Progenitor cell of endocrine pancreas (in vitro differentiated cells): ENCODE measurements at places on chromosomes 3 and 15.

DNA sequence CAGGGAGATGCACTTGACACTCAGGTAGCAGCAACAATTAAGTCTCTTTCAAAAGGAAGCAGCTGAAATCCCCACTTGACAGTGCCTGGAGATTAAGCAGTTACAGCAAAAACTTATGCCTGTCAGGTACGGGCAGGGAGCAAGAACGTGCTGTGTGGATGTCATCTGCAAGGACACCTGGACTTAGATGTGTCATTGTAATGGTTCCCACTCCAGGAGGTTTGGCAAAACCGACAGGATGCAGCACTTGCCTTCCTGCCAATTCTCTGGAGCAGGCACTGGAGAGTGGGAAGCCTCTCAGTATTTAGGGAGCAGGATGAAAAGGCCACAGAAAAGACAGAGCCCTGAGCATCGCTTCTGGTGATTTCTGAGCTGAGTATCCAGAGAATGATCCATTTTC lies 292.4 kb downstream of the PDCD6IP start:
- no peak for DNase-seq

DNA sequence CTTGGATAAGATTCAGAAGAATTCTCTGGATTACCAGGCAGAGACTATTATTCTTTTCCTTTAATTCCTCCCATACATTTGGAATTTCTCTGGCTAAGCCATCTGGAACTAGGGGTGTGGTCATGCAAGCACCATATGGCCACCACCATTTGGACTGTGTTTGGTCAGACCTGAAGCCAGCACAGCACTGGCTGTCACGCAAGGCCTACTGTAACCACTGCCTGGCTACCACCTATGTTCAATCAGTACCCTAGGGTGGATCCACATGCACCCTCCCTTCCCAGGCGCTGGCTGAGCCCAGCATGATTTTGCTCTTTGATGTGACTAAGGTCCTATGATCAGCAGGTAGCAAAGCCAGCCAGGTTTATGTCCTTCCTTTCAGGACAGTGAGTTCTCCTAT lies 287.8 kb upstream of the GOLIM4 start:
- no peak for DNase-seq

- no peak for DNase-seq
Observed at GRCh38 chr3:65484964-65485363, 553.8 kb downstream of the MAGI1 start.

GRCh38 chr3:182693723-182694122 lies 99.6 kb upstream of the ATP11B start:
- no peak for DNase-seq

GRCh38 chr3:9067352-9067975 lies 104.2 kb upstream of the RAD18 start:
- no peak for DNase-seq

DNA sequence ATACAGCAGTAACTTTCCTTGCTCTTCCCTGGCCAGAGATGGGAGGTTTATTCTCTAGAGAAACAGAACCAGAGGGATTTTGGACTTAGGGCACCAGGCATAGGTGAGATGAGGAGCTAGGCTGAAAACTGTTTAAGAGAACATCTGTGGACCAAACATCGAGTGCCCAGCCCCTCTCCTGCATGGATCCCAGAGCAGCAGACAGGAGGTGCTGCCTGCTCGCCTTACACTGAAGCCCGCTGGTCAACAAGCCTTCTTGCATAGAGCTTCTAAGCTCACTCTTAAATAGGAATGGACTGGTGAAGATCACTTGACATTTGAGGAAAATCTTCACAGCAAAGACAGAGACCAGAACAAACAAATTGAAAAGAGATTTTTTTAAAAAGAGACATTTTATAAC lies 41.2 kb downstream of the PARP15 start:
- no peak for DNase-seq

DNA sequence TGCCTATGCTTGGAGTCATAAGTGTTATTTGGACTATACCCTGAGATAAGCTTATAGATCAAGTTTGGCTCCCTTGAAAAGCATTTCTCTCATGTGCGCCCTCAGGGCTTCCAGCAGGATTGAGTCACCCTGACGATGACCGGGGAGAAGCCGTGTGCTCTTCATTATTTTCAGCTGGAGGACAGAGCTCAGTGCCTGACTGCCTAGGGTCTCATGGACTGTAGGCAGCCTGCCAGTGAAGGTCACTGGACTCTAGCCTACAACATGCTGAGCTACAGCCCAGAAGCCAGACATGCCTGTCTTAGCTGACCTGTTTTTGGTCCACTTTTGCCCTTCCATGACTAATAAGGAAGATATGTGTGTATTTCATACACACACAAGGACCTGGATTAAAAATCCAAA lies 31.6 kb upstream of the NUDT16 start:
- DNase-seq: no peak

DNA sequence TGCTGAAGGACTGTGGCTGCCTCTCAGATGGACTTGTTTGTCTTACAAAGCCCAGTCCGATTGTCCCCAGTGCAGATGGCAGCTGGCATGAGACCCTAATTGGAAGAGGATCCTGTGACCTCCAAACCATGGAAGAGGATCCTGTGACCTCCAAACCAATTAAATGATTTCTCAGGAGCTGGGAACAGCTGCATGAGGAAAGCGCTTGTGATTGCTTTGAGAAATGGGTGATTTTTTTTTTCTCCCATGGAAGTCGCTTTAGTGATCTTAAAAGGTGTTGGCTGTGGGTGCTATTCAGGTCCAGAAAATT lies 68.4 kb upstream of the LARS2 start:
- no peak for DNase-seq

GRCh38 chr3:85604641-85605040 lies 645.9 kb downstream of the CADM2 start:
- DNase-seq: no peak

- DNase-seq: no peak
Observed at GRCh38 chr3:60829058-60829457, 422.2 kb downstream of the FHIT start.

GRCh38 chr15:50944672-50945071 lies 36.2 kb downstream of the AP4E1 start:
- no peak for DNase-seq

GRCh38 chr3:72407766-72408165 lies 440.5 kb downstream of the SHQ1 start:
- no peak for DNase-seq

DNA sequence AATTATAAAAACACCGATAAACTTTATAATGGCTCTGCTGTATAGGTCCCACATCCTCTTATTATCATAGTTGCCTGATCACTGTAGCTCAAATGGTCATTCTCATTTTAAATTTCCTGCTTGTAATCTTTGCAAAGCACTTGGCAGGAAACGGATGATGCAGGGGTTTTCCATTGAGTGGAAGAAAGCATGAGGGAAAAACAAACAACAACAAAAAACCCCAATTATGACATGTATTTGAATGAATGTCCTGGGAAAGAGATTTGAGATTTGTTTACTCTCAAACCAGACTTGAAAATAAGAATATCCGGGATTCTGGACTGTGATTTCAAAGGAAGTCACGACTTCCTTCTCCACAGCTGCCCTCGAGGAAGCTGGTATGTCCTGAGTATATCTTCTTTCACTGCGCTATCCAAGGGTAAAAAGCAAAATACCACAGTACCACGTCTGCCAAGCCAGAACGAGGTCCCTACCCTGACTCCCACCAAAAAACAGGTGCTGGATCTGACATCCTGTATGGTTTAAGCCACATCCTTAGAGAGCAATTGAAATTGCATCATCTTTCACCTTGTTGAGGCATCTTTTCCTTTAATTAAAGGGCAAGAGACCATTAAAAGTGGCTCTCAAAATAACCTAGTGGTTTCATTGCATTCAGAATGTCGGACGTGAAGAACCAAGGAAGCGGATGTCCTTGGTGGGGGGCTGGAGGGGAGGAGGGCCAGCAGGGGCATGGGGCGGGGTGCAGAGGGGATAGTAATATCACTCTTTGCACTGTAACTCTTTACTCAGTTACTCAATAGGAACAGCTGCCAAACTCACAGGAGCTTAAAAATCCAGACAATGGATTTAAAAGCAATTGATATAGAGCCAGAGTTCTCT lies 13.5 kb upstream of the TIPIN start:
- no peak for DNase-seq

GRCh38 chr3:130956281-130956680 lies 62.4 kb downstream of the ATP2C1 start:
- no peak for DNase-seq

DNA sequence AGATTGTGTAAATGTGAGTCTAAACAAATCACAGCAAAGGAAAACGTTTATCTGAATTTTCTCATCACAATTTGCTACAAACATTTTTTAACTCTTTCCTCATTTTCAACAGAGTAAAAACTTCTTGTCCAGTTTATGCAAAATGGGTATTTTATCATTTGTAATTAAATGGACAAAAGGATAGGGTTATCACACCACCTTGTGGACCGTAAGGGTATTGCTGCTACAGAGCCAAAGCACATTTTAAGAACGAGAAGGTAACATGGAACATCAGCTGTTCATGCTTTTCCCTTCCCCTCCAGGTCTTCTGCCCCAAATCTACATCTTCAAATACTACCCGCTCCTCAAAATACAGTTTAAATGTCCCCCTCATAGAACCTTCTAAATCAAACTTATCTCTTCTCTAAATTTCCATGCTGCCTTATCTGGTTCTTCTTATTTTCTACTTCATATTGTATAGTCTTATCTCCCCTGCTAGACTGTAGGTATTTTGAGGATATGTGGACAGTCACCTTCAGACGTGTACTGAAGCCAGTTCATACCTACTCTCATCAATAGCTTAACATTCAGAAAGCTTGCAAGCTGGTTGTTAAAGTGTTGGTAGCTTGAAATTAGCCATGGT lies 12.8 kb upstream of the SETMAR start:
- DNase-seq: peak; percentile 27

- DNase-seq: no peak
Observed at GRCh38 chr3:192042116-192042515, 581.2 kb downstream of the PYDC2 start.

GRCh38 chr15:28944696-28945300 lies 59.0 kb downstream of the APBA2 start:
- no peak for DNase-seq

DNA sequence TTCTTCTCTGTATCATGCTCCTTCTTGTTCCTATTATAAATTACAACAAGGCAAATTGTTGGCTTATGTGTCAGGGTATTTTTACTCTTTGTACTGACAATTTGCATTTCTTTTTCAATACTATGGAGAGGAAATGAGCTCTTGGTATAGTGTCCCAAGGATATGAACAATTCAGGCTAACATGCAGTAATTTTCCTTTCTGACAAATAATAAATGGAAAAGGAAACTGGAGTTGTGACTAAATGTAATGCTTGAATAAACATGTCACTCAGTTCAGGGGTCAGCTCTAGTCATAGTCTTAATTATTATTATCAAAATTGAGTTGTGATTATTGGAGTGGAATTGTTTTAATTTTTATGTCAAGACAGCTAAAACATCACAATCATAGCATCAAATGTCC lies 256.0 kb upstream of the ZPLD1 start:
- DNase-seq: no peak

- DNase-seq: peak; percentile 34
Observed at GRCh38 chr3:146160321-146160963, 542 bp downstream of the PLOD2 start.

DNA sequence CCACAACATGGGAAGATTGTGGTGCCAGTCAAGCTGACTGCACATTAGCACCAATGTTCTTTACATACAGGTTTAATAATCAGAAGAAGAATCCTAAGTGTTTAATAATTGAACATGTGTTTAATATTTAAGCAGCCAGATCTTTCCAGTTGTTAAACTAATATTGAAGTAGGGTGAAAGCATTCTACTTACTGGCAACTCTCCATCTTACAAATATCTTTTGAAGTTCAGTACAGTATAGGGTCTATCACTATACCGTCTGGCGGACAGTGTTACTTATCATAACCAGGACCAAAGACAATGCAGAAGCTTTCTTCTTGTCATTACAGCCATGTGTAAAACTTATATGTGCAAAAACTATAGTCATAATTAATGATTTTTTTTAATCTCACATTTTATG lies 376.4 kb downstream of the CNTN6 start:
- DNase-seq: no peak

DNA sequence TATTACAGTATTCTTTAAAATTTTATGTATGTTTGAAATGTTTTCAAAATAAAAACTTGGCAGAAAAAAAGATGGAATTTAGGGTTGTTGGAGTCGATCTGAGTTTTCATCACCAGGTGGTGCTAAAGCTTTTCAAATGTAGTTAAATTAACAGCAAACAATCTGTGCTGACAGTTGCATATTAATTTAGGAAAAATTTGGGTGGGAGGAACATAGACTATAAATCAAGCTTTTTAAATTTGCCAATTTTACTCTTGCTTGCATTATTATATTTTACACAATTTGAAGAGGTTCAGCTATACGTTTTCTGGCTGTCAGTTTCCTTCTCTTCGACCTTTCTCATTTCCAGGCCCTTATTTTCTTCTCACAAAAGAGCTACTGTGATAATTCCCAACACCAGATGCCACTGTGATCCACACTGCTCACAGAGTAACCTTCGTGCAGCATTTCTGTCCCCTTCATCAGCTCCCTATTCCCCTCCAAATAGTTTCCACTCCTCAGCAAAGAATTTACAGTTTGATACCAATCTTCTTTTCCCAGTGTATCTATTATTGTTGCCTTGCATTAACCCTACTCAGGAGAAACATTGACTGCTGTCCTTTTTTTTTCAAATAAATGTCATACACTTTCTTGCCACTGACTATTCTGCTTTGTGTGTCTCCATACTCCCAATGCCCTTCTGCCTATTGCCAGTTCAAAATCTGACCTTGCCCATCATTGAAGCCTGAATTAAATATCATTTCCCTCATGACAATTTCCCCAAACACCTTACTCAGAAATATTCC lies 53.4 kb upstream of the EIF5A2 start:
- DNase-seq: no peak

GRCh38 chr3:122091602-122092295 lies 36.6 kb downstream of the CD86 start:
- no peak for DNase-seq

DNA sequence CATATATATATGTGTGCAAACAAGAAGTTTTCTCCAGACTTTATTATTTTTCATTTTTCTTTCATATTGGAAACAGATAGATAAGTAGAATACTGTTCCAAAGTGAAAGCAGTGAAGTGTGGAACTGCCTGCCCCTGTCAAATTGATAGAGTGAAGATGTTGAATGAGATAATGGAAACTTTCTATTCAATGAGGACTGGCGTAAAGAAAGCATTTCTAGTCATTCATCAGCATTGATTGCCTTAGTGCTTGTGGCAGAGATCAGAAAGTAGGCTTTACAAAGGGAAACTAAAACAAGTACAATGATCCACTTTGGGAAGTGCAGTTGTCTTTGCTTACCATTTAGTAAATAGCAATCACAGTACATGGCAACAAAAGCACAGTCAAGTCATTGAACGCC lies 300.0 kb downstream of the CADM2 start:
- DNase-seq: no peak

DNA sequence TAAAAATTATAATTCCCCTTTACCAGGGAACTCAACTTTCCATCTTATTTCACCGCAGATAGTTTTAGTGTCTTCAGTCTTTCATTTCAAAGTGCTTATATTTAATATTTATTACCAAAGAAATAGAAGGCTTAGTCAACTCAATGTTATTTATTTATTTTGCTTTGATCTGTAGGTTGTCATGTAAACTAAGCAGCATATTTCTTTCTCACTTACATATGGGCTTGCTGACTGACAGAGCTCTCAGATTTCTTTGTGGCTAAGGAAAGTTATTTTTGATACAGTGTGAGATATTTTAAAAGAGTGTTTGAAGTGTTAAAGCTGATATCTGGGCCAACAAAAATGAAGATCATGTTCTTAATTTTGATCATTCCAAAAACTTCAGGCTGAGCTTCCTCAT lies 331.4 kb downstream of the ROBO1 start:
- no peak for DNase-seq

GRCh38 chr3:64880916-64881315 lies 193.1 kb upstream of the ADAMTS9 start:
- no peak for DNase-seq
